ENCODE measurements at places on chromosomes 5 and 9.

DNA sequence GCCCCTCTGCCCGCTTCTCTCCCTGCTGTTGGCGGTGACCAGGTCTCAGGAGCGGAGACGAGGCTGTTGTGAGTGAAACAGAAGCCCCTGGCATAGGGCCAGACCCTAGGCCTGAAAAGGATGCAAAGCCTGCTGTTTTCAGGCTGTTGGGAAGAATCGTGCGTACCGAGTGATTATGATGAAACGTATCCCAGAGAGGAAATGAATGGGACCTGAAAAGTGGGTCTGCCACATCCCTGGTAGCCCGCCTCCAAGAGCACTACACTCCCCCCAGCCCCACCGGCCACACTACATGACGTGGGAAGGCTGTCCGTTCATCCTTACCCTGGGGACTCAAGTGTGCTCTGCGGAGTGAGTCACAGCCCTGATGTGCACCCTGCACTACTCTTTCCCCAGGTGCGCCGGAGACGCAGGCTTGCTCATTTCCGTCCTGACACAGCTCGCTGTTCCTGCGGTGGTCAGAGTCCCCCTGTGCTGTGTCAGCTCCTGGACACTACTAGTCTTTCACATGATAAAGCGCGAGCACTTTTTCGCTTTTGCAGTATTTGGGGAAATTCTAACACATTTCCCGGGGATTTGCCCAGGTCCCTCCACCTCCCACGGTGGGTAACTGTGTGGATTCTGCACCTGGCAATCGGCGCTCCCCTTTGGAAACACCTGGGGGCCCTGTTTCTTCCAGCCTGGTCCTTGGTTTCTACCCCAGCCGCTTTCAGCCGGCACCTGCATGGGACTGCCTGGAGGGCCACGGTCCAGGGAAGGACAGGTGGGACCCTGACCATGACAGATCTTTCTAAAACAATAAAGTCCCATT lies 91.5 kb downstream of the ANKRD33B start:
- DNase-seq = no peak

GRCh38 chr5:127909066-127909465 lies 174.5 kb upstream of the SLC12A2 start:
- DNase-seq = peak; percentile 18

DNA sequence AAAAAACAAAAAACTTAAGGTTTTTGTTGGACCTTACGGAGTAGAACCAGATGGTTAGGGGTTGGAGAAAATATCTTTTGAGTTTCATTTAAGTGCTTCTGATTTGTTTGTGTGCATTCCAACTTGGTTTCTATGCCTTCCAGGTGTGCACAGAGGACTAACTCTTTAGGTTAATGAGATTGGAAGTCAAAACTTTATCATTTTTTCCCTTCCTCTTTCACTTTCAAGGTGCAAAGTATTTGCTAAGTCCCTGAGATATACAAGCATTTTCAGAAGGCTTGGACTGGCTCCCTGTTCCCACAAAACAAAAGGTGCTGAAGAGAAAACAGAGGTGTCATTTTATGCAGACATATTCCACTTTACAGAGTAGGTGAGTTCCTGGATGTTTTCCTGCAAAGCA lies 30.3 kb upstream of the CER1 start:
- no peak for DNase-seq

DNA sequence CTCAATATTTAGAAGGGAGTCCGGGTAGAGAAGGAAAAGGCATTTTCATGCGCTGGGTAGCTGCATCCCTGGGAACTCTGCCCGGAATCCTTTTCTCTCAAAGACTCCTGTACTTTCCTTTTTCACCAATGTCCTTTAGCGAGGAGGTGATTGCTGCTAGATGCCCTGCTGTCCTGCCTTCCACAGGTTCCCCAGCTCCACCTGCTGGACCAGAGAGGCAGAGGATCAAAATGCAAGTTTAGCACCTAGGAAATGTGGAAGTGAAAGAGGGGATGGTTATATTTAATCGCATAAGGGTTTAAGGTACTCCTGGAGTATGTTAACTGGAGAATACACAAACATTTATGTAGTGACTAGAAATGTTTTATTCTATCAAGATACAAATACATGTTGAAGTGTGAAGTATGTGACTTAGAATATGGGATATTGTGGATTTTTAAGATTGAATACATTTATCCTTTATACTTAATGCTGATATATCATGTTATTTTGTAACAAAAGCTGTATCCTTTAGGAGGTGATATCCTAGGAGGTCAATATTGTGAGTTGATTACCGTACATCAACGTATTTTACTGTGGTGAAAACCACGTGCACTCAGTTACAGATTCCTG lies 145.7 kb downstream of the ARHGAP26 start:
- DNase-seq = peak; percentile 14

DNA sequence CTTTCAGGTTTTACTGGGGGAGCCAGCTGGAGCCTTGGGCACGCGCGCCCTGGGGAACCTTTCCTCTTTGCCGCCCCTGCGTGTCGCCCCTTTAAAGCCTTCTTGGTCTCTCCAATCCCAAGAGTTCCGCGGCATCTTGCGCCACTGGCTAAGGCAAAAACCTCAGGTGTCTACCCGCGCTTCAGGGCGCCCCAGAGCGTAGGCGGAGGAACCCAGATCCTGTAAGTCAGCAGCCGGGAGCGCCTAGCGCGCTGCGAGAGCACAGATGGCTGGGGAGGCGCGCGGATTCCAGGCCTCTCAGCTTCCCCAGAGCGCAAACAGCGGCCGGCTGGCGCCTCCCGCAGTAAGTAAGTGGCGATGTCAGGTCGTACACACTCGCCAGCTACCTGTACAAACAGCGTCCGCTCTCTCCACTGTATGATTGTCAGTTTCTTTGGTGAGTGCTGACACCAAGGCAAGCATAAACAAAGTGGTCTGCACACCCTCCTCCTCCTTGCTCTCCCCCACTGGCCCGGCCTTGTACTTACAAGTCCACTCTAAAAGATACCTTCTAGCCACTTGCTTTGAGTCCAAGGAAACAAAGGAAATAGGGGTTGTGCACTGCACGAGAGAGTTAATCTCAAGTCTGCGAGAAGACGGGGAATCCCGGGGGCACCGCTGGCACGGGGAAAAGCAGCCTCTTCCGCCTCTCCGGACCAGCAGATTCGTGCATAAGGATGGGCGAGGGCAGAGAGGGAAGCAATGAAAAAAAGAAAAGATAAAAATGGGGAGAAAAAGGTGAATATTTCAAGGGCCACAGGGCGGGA lies 2.9 kb downstream of the HTR1A start:
- no peak for DNase-seq

DNA sequence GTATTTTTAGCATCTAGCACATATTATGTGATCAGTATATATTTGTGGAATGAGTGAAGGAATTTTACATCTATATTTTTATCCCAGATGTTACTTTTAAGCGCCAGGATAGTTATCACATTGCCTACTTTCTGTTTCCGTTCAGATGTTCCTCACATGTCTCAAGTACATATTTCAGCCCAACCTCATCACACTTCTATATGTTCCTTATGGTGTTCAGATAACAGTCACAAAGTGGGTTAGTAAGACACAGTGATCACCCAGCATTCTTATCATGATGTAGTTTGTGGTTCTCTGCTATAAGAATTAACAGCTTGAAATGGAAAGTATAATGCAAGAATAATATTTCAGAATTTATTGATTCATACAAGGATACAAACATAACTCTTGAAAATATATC lies 170.0 kb upstream of the RASA1 start:
- no peak for DNase-seq

- no peak for DNase-seq
Observed at GRCh38 chr5:3302228-3302627, 293.4 kb upstream of the IRX1 start.
